Suprapubic skin (tissue), 4 donors: ENCODE measurements at places on chromosomes 16 and 17. TPM values are rescaled to one million over a fixed set of nuclear protein-coding genes. Genes with fewer than 3 reads are reported as not detected.

Gene LPO
- not detected for total RNA-seq

GRCh38 chr16:7716660-7717550 lies 384.3 kb downstream of the RBFOX1 start:
- H3K4me3 ChIP-seq, result no peak overlapping the region
- H3K27me3 ChIP-seq, result no peaks in the 10 kb centered on the region
- H3K27ac ChIP-seq, result no peak overlapping the region
- DNase-seq, result no peak

Gene GRB7
- total RNA-seq, result 72.1 TPM

Gene CD68
- total RNA-seq, result 9.8 TPM

Gene TEKT1
- not detected for total RNA-seq

Gene P2RX5
- 0.56 TPM for total RNA-seq

DNA sequence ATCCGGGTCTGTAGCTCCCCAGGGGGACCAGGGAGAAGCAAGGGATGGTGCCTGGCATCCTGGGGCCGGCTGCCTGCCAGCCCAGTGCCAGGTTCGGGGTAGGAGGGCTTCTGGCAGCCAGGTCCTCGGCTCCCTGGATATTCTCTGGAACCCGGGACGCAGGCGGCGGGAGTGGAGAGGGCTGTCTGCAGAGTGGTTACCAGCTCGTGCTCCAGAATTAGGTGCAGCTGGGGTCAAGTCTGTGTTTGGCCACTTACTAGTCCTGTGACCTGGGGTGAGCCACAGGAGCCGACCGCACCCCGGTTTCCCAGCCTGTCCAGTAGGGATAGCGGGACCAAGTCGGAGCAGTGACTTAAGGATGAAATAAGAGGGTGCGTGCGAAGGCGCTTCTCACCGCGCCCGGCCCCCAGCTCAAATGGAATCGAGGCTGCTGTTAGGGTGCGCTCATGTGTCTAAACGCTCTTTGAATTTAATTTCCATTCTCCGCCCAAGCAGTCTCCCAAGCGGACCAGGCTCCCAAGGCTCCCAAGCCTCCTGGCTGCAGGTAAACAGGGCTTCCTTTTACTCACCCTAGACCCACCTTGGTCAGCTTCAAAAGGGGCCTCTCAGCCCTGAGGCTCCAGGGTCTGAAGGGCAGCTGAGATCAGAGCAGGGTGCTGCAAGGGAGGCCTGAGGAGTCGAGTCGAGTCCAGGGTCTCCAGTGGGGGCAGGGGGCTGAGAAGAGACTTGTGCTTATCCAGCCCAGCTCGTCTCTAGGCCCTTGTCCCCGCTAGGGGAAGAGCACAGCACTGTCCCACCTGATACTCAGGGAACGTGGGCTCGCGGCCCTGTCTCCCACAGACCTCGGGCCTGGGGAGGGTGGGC lies 28.3 kb upstream of the ZNF469 start:
- H3K36me3 ChIP-seq, result no peaks in the 10 kb centered on the region
- H3K4me1 ChIP-seq, result no peaks in the 10 kb centered on the region
- H3K27ac ChIP-seq, result no peak overlapping the region
- H3K27me3 ChIP-seq, result peaks cover 3% of the 10 kb centered on the region
- no peak for DNase-seq

Gene TBC1D24
- 19.7 TPM for total RNA-seq

Gene MT1A
- 19.6 TPM for total RNA-seq

DNA sequence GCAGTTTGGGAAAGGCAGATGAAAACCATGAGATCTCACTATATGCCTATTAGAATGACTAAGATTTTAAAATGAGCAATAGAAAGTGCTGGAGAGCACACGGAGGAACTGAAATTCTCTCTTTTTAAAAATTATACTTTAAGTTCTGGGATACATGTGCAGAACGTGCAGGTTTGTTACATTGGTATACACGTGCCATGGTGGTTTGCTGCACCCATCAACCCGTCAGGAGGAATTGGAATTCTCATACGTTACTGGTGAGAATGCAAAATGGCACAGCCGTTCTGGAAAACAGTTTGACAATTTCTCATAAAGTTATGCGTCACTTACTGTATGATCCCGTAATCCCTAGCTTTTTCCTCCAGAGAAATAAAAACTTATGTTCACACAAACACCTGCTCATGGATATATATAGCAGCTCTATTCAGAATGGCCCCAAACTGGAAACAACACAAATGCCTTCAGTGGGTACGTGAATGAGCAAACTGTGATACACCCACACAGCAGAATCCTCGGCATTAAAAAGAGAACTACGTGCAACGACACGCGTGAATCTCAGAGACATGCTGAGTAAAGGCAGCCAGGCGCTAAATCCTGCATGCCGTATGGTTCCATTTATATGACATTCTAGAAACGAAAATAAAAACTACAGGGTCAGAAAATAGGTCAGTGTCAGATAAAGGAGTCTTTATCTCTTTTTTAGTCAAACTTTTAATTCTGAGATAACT lies 11.8 kb downstream of the PIK3R6 start:
- no peaks in the 10 kb centered on the region for H3K4me1 ChIP-seq
